ENCODE measurements at places on chromosomes 5 and 9. TPM values are rescaled to one million over a fixed set of nuclear protein-coding genes. Genes with fewer than 3 reads are reported as not detected.

FUBP3 gene
- 32.3 TPM for total RNA-seq

CARD6 gene
- 4.2 TPM for total RNA-seq

PRR16 gene
- 10.6 TPM for total RNA-seq

SKP2 gene
- 72.5 TPM for total RNA-seq

MTRR gene
- 30.6 TPM for total RNA-seq

CCL27 gene
- total RNA-seq = 0.18 TPM

GABRB2 gene
- total RNA-seq = not detected

TLE1 gene
- 40.3 TPM for total RNA-seq

SPATA31D4 gene
- not detected for total RNA-seq

GRCh38 chr9:37408933-37409710 lies 13.4 kb upstream of the GRHPR start:
- DNase-seq = no peak

DNA sequence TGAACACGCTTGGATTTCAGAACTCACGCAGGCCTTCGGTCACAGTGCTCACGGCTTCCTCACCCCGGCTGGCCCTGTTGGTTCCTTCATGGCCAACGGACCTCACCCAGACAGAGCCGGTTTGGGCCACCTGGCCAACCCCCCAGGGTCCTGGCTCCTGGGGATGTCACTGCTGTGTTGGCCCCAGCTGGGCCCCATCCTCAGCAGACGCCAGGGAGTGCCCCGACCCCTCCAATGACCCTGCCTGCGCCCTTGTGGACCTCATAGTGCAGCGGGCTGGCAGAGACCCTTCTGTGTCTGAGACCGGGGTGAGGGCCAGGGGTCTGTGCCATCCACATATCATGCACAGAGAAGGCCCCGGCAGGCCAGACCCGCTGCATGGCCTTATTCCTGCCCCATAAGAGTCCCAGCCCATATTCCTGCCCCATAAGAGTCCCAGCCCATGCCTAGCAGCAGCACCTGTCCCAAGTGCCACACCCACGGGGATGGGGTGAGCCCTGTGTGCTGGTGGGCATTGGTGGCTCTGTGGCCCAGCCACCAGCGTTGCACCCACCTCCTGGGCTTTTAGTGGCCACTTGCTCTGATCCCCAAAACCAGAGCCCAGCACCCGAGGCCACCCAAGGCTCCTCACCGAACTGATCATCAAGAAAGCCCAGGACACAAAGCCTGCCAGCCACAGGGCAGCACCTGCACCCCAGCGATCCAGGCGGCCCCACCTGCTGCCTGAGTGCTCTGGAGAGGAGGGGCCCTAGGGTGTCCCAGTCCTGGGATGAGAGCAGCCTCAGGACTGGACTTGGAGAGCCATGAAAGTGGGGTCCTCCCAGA lies 1.3 kb upstream of the LPCAT1 start:
- DNase-seq = no peak

GRCh38 chr5:133696782-133697507 lies 84.6 kb upstream of the FSTL4 start:
- DNase-seq = no peak

DNA sequence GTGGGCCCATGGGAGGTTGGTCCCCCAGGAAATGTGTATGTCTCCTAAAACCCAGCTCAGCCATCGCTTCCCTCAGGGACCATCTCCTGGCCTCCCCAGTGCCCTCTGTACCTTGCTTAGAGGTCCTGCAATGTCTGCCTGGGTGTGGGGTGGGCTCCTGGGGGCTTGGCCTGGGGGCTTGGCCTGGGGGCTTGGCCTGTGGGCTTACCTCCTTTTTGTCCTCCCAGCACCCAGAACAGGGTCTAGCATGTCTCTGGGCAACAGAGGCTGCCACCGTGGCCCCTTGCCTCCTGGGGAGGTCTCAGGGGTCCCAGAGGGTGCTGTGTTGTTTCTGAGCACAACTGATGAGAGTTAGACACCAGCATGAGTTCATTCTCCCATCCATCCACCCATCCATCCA lies 10.7 kb upstream of the VAV2 start:
- DNase-seq = no peak

GRCh38 chr9:14250794-14251153 lies 63.2 kb downstream of the NFIB start:
- DNase-seq = peak; percentile 47

DNA sequence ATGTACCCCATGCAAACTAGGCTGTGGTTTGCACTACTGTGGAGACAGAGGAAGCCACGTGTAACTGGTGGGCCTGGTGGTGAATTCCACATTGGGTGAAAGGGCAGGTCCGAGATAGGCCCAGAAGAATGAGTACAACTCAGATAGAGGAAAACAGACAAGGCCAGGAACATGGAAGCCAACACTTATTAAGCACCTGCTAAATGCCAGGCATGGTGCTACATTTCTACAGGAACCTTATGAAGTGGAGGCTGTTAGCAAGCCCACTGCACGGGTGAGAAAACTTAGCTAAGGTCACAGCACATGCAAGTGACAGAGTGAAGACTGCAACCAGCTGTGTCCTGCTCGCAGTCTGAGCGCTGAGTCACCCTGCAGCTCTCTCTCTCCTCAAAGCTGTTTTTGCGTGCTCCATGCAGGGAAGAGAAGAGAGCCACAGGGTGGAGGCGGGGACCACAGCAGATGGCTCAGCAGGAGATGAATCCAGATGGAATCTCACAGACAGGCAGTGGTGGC lies 65.5 kb upstream of the SPTLC1 start:
- peak; percentile 91 for DNase-seq

- no peak for DNase-seq
Observed at GRCh38 chr5:84292788-84293653, 91.7 kb downstream of the EDIL3 start.

DNA sequence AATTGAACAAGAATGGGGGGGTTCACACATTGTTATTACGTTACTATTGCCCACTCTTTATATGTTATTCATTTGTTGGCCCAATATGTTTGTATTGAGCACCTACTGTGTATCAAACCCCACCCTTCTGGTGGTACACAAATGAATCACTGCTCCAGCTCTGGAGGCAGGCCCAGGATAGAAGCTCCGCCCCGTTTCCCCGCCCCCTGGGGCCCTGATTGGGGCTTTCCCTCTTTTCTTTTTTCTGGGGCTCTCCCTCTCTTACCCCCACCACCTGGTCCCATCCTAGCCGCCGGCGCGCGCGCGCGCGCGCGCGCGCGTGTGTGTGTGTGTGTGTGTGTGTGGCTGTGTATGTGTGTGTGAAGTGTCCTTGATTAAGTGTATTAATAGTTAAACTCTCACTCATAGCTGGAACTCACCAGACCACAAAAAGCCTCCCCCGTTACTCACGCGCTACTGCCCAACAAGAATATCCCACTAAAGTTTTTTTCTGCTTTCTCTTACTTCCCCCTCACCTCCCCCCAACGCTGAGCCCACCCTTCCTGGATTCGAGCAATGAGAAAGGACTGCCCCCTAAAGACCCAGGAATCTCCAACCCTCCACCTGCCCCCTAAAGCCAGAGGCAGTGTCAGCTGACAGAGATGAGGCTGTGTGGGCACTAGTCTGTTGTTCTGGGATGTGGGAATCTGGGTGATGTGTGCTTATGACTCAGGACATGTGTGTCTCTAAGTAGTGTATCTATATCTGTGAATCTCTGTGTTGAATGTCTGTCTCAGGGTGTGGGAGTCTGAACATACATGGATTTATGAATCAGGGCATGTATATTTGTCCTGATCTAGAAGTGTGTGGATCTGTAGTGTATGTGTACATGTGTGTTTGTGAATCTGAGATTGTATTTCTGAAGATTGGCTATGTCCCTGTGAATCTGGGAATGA lies 4.0 kb downstream of the CXXC5 start:
- peak; percentile 94 for DNase-seq

DNA sequence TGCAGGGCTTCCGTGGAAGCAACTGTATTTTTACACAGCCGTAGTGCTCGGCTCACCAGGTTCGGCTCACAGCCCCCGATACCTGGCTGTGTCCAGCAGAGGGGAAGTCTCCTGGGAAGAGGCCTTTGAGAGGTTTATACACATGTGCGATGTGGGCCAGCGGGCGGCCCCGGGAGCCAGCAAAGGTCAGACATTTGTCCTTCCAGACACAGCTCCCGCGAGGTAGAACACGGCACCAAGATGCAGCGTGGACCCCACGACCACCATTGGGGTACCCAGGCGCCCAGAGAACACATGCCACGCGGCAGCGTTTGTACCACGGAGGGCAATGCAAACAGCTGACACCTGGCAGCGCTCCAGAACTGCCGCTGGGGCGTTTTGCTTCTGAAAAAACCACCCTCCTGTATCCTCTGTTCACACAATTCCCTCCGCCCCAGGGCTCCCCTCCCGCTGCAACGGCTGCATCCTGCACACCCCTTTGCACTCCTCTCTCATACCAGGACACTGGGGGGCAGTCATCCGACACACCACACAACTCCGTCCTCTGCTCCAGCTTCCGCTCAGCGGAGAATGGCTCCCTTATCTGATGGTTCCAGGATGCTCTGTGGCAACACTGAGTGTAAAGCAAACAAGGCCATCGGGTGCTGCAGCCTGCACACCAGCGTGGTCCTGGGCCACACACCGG lies 235.3 kb downstream of the SYK start:
- DNase-seq = peak; percentile 92

GRCh38 chr5:84274585-84275468 lies 109.9 kb downstream of the EDIL3 start:
- peak; percentile 28 for DNase-seq

GRCh38 chr5:154653764-154654485 lies 101.3 kb upstream of the LARP1 start:
- DNase-seq = no peak

DNA sequence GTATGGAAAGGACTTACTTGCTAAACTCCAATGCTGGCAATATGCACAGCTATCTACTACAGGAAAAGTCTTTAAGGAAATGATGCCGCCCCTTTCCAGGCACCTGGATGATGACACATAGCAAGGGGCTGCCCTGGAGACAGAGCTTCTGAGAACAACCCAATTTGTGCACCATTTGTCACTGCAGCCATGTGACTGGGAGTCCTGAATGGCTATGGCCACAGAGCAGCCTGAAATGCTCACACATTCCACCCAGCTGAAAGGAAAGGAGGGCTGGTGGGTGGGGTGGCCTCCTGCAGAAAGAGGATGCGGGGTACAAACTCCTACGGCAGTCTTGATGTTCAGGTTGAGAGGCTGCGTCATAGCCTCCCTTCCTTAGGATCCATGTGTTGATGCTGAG lies 70.1 kb upstream of the FSTL4 start:
- no peak for DNase-seq

GRCh38 chr9:87842878-87843585 lies 39.6 kb upstream of the SPATA31E1 start:
- no peak for DNase-seq

DNA sequence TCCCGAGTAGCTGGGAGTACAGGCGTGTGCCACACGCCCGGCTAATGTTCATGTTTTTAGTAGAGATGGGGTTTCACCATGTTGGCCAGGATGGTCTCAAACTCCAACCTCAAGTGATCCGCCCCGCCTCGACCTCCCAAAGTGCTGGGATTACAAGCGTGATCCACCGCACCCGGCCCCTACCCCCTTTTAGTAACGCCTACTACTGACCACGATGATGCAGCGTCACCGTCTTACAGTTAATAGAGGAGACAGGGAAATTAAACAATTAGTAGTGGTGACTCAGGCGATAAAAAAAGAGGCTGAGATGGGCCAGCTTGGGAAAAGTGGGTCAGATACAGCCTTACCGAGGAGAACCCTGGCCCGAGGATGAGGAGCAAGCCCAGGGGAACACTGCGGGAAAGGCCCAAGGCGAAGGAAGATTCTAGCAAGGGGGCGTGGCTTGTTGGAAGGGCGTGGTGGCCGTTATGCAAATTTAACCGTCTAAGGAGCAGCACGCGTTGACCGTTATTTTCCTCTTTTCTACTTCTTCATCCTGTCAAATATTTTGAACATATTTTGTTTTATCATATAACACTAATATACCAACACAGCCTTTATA lies 1.6 kb upstream of the SETX start:
- DNase-seq = no peak

GRCh38 chr5:150642567-150642927 lies 2.1 kb downstream of the SYNPO start:
- peak; percentile 88 for DNase-seq

- no peak for DNase-seq
Observed at GRCh38 chr9:113574441-113575262, 111.1 kb downstream of the RGS3 start.

GRCh38 chr5:35188031-35188457 lies 42.2 kb downstream of the PRLR start:
- DNase-seq = no peak

DNA sequence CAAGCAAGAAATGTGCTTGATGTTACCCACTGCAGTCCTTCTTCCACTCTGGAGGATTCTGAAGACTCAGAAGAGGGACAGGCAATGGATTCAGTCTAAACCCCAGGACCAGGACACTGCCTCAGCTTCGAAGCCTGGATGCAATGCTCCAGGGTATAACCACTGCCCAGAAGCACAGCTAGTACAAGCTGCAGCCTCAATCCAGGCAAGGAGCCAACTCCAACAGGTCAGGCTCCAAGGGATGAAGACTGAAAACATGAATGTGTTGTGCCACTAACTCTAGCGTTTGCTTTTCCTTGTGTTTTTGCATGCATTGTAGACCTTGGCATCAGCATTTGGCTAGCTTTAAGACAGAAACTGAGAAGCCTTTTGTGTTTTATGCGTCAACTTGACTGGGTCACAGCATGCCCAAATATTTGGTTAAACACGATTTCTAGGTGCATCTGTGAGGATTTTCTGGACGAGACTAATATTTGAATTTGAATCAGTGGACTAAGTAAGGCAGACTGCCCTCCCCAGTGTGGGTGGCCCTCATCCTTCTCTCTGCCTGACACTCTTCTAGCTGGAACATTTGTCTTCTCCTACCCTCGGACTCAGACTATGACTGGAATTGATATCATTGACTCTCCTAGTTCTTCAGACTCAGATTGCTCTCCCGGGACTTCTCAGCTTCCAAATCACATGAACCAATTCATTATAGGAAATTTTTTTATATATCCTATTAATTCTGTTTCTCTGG lies 20.5 kb upstream of the GPX3 start:
- peak; percentile 14 for DNase-seq

DNA sequence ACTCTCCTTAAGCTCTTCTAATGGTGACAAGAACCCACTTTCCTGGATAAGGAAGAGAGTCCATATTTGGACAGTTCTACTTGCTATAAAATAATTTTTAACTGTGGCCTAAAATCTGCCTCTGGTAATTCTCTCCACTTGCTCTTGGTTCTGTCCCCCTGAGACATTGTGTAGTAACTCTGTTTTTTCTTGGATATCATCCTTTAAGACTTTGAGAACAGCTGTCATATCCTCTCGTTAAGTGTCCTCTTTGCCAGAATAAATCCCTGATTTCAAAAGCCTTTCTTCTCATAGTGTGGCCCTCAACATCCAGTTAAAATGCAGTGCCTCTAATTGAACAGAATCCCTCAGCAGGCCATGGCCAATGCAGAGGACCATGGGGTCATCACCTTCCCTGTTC lies 101.5 kb downstream of the ARHGEF28 start:
- DNase-seq = no peak
